ENCODE measurements at places on chromosomes 2 and 18. TPM values are rescaled to one million over a fixed set of nuclear protein-coding genes. Genes with fewer than 3 reads are reported as not detected.

- DNase-seq = no peak
- H3K27me3 ChIP-seq = no peaks in the 10 kb centered on the region
- no peaks in the 10 kb centered on the region for H3K36me3 ChIP-seq
- no peak overlapping the region for H3K4me3 ChIP-seq
- no peak overlapping the region for H3K27ac ChIP-seq
- H3K4me1 ChIP-seq = no peaks in the 10 kb centered on the region
Measured at GRCh38 chr2:200173691-200174090, 132.8 kb upstream of the SPATS2L start.

DNA sequence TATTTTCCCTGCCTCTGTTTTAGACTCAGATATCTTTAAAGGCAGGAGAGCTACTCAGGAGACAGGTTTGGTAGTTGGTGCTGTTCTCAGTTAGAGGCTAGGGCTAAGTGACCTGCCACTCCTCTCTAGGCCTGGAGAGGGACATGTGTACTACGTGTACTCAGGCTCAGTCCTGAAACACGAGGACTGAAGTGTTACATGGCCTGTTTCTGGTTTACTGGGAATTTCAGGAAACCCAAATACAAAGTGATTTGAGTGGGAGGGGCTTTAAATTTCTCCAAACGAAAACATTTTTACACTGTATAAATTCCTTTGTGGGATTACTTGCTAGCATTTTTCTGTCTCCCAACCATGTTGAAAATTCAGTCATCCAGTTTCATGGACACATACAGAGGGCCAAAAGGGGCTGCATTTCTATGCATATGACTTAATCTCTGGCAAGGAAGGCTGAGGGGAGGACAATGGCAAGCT, 343.3 kb downstream of the CYP26B1 start:
- no peak overlapping the region for H3K27ac ChIP-seq
- H3K27me3 ChIP-seq = peaks cover 19% of the 10 kb centered on the region
- peak; percentile 33 for DNase-seq
- no peaks in the 10 kb centered on the region for H3K36me3 ChIP-seq
- no peak overlapping the region for H3K4me3 ChIP-seq

DNA sequence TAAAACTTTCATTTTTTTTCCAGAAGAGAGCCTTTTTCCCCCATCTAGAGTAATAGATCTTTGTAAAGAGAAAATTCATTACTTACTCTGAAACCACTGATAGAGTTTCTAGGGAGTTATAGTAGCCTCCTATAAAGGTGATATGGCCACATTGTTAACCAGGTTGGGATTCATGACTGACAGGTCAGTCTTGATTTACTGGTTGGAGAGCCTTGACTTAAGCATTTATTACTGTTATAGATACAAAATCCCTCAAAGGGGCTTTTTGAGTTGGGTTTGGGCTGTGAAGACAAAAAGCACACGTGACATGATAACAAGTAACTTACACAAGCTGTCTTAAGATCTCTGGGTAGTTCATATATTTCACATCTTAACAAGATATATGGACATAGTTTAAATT, 141.0 kb downstream of the GREB1L start:
- H3K27me3 ChIP-seq = peaks cover 92% of the 10 kb centered on the region
- H3K4me1 ChIP-seq = peaks cover 4% of the 10 kb centered on the region
- H3K4me3 ChIP-seq = no peak overlapping the region
- no peak overlapping the region for H3K27ac ChIP-seq
- H3K36me3 ChIP-seq = no peaks in the 10 kb centered on the region

- H3K27me3 ChIP-seq = no peaks in the 10 kb centered on the region
- H3K4me1 ChIP-seq = no peaks in the 10 kb centered on the region
Measured at GRCh38 chr2:156385242-156385641, 50.9 kb upstream of the GPD2 start.

GRCh38 chr2:178718988-178719387, 88.2 kb downstream of the TTN start:
- H3K27me3 ChIP-seq = no peaks in the 10 kb centered on the region
- no peak overlapping the region for H3K27ac ChIP-seq
- DNase-seq = no peak
- no peak overlapping the region for H3K4me3 ChIP-seq
- no peaks in the 10 kb centered on the region for H3K4me1 ChIP-seq
- H3K36me3 ChIP-seq = peaks cover 97% of the 10 kb centered on the region

- H3K4me1 ChIP-seq = no peaks in the 10 kb centered on the region
- no peaks in the 10 kb centered on the region for H3K27me3 ChIP-seq
- H3K36me3 ChIP-seq = peaks cover 91% of the 10 kb centered on the region
- DNase-seq = no peak
- H3K4me3 ChIP-seq = no peak overlapping the region
- no peak overlapping the region for H3K27ac ChIP-seq
Measured at GRCh38 chr2:170953941-170954340, 24.9 kb downstream of the GORASP2 start.

DNA sequence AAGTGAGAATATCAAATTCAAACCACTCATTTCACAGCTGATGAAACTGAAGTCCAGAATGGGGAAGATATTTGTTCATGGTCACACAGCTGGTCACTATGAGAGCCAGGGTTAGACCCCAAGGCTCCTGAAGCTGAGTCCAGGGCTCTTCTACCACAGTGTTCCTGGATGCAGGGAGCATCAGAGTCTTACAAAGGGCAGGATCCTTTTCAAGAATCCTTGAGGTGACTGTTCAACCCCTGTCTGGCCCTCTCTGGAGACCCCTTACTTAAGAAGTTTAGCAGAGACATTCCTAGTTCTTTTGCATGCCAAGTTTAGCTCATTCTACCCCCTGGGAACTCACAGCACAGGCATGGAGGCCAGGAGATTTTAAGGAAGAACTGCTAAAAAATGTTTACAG, 15.7 kb downstream of the PROKR1 start:
- no peaks in the 10 kb centered on the region for H3K27me3 ChIP-seq
- no peaks in the 10 kb centered on the region for H3K36me3 ChIP-seq
- no peak overlapping the region for H3K4me3 ChIP-seq
- no peak overlapping the region for H3K27ac ChIP-seq
- H3K4me1 ChIP-seq = no peaks in the 10 kb centered on the region

DNA sequence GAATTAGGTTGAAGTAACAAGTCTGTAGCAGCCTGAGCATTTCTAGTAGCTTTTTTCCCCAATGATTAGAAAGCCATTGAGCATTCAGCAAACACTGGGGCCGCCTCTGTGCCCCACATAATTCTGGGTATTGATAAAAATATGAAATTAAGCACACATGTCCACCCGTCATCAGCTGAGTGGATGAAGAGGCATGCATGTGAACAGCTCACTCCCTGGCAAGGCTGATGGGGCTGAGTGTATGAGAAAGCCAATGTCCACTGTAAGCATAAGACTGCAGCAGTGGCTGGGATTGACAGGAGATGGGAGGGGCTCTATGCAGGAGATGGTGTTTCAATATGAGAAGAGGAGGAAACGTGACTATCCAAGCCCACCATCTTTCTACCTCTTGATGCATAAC, 124.4 kb upstream of the KLHL29 start:
- H3K27ac ChIP-seq = no peak overlapping the region
- H3K4me3 ChIP-seq = no peak overlapping the region
- DNase-seq = no peak
- H3K4me1 ChIP-seq = no peaks in the 10 kb centered on the region
- no peaks in the 10 kb centered on the region for H3K27me3 ChIP-seq
- no peaks in the 10 kb centered on the region for H3K36me3 ChIP-seq

- H3K4me3 ChIP-seq = no peak overlapping the region
- H3K27ac ChIP-seq = no peak overlapping the region
- DNase-seq = no peak
- H3K36me3 ChIP-seq = no peaks in the 10 kb centered on the region
Measured at GRCh38 chr2:3079466-3079865, 298.2 kb downstream of the EIPR1 start.

GRCh38 chr2:196105951-196106350, 37.3 kb upstream of the DNAH7 start:
- DNase-seq = no peak
- no peaks in the 10 kb centered on the region for H3K27me3 ChIP-seq
- no peak overlapping the region for H3K4me3 ChIP-seq
- H3K36me3 ChIP-seq = no peaks in the 10 kb centered on the region
- no peak overlapping the region for H3K27ac ChIP-seq

GRCh38 chr2:241180495-241180894, 8.0 kb upstream of the ANO7 start:
- peak; percentile 90 for DNase-seq
- no peak overlapping the region for H3K4me3 ChIP-seq
- H3K27me3 ChIP-seq = no peaks in the 10 kb centered on the region
- no peaks in the 10 kb centered on the region for H3K4me1 ChIP-seq
- peaks cover 12% of the 10 kb centered on the region for H3K36me3 ChIP-seq

DNA sequence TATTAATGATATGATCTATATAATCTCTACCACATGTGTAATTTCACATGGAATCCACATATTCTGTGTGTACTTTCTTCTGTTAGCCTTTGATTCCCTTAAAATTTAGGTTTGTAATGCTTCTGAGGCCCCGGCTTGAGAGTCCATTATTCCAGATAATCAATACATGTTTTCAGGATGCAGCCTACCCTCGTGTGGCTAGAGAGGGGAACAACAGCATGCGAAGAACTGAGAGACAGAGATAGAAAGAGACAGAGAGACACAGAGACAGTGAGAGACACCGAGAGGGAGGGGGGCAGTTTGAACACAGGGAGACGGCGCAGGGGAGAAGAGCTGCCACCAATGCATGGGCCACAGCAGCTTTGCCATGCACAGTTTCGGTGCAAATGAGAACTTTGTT, 185.4 kb downstream of the SNTG2 start:
- H3K4me3 ChIP-seq = no peak overlapping the region
- H3K27me3 ChIP-seq = no peaks in the 10 kb centered on the region
- no peaks in the 10 kb centered on the region for H3K4me1 ChIP-seq
- H3K36me3 ChIP-seq = no peaks in the 10 kb centered on the region
- no peak overlapping the region for H3K27ac ChIP-seq

DNA sequence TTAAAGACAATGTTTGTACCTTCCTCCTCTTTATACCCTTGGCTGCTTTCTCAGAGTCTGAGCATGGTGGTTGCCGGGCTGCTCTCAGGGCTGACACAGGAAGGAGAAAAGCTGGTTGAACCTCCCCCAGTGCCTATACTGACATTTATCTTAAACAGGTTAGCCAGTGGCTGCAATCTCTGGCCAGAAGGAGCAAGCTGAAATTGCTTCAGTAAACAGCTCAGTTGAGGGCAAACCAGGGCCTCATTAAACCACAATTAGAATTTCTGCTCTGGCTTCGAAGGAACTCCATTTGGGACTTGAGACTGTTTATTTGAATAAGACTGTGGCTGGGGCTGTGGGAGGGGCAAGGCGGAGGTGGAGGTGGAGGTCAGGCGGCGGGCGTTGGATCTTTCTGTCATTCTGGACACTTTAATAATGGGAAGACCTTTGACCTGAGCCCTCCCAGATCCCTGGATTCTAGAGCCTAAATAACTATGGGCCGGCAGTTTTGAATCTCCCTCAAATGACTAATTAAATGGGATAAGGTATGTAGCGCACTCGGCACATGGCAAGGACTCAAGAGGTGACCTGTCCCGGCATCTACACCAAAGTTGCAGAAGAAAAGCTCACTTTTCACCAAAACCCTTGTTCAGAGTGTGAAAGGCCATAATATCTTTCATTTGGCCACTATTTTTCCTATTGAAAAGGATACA, 120.6 kb upstream of the MYCN start:
- no peak for DNase-seq
- H3K36me3 ChIP-seq = no peaks in the 10 kb centered on the region
- H3K4me1 ChIP-seq = no peaks in the 10 kb centered on the region

- no peak overlapping the region for H3K27ac ChIP-seq
- no peaks in the 10 kb centered on the region for H3K4me1 ChIP-seq
- H3K4me3 ChIP-seq = no peak overlapping the region
- no peaks in the 10 kb centered on the region for H3K27me3 ChIP-seq
Measured at GRCh38 chr2:33223856-33224255, 252.6 kb upstream of the RASGRP3 start.

- peaks cover 22% of the 10 kb centered on the region for H3K27me3 ChIP-seq
- no peak overlapping the region for H3K4me3 ChIP-seq
- no peak overlapping the region for H3K27ac ChIP-seq
- no peaks in the 10 kb centered on the region for H3K36me3 ChIP-seq
- no peak for DNase-seq
Measured at GRCh38 chr2:45141883-45142866, 132.9 kb upstream of the SIX2 start.

GRCh38 chr2:111208639-111209038, 87.9 kb downstream of the BCL2L11 start:
- H3K36me3 ChIP-seq = no peaks in the 10 kb centered on the region
- no peaks in the 10 kb centered on the region for H3K4me1 ChIP-seq
- DNase-seq = no peak
- no peak overlapping the region for H3K4me3 ChIP-seq

- no peak overlapping the region for H3K27ac ChIP-seq
- DNase-seq = no peak
- no peaks in the 10 kb centered on the region for H3K27me3 ChIP-seq
- no peak overlapping the region for H3K4me3 ChIP-seq
Measured at GRCh38 chr2:61727746-61728145, 126.1 kb downstream of the FAM161A start.

GRCh38 chr2:173996766-173997165, 31.6 kb upstream of the SP3 start:
- H3K4me1 ChIP-seq = peaks cover 5% of the 10 kb centered on the region
- no peak overlapping the region for H3K4me3 ChIP-seq
- no peak overlapping the region for H3K27ac ChIP-seq
- H3K27me3 ChIP-seq = no peaks in the 10 kb centered on the region
- H3K36me3 ChIP-seq = no peaks in the 10 kb centered on the region

CYS1 gene
- 0.27 TPM for total RNA-seq

MARCO gene
- not detected for total RNA-seq

ALKAL2 gene
- total RNA-seq = 0.44 TPM

OTOF gene
- 1.1 TPM for total RNA-seq

Measured in endodermal cell (in vitro differentiated cells).